Suppressor macrophage treated with lipopolysaccharide for 4 hours (primary cell): ENCODE measurements at places on chromosomes 1 and 21.

DNA sequence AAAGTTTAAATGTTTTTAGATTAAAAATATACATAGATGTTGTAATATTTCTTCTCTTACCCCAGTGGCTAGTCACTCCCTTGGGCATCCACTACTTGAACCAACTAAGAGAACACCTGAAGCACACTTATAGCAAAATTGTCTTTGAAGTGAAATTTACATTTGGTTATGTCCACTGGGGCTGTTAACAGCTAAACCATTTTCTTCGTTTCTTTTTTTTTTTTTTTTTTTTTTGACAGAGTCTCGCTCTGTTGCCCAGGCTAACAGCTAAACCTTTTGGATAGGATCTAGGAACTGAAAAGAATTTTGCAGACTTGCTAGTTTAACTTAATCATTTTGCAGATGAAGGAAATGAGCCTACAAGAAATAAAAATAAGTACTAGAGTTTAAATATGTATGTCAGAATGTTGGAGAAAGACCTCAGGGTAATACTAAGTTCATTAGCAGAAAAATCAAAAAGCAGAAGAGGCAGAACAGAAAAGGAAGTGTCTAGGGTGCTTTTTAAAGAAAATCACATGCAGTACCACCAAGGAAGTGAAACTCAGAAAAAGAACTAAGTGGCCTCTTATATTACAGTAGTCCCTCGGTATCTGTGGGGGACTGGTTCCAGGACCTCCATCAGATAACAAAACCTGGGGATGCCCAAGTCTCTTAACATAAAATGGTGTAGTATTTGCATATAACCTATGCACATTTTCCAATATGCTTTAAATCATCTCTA lies 11.8 kb downstream of the DRAM2 start:
- DNase-seq = peak; percentile 77

DNA sequence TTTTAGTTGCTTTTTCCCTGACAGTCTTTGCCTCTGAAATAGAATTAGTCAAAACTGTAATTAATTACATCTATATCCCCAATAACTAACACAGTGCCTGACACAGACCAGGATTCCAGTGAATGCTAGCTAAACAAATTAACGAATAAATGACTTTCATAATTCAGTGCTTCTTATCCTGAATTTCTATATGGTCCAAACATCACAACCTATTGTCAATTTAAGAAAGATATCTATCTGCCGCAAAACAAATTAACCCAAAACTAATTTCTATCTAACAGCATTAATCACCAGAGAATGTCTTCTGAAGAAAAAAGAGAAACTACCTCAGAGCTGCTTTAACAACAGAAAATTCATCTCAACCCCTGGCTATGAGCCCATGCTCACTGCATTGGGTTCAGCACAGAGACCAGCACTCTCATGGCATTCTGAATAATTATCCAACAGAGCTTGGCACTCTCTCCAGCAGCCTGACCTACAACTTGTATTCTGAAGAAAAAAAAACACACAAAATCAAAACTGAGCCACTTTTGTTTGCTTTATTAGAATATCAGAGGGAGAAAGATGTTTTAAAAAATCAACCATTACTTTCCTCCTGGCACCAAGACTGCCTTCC lies 547.3 kb upstream of the BEND5 start:
- DNase-seq = no peak

GRCh38 chr1:93779540-93780165 lies 98.0 kb upstream of the BCAR3 start:
- no peak for DNase-seq

- DNase-seq = peak; percentile 33
Measured at GRCh38 chr1:156128654-156129597, 14.4 kb downstream of the LMNA start.

GRCh38 chr1:52096216-52096615 lies 40.1 kb downstream of the BTF3L4 start:
- DNase-seq = peak; percentile 78

- DNase-seq = no peak
Measured at GRCh38 chr21:20591284-20591683, 406.9 kb upstream of the NCAM2 start.

GRCh38 chr1:93518516-93518915 lies 70.6 kb downstream of the FNBP1L start:
- DNase-seq = no peak

DNA sequence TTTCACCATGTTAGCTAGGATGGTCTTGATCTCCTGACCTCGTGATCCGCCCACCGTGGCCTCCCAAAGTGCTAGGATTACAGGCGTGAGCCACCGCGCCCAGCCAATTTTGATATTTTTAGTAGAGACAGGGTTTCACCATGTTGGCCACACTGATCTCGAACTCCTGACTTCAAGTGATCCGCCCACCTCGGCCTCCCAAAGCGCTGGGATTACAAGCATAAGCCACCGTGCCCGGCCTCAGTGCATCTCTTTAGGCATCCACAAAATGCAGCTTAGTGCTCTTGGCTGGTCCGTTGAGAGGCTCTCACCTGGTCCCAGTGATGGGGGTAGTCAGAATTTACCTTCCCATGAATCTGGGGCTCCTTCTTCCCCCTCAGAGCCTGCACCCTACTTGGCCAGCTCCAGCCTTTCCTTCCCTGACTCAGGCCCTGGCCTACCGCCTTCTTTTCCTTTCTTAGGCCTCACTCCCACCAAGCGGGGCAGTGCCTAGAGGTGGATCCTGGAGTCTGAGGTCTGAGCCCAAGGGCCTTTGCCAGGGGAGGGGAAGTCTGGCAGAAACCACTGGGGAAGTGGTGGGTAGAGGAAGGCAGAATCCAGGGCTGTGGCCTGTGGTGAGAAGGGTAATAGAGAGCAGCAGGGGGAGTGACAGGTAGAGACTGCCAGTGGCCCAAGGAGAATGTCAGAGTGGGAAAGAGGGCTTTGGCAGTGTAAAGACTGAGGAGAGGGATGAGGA lies 3.7 kb downstream of the LENEP start:
- no peak for DNase-seq

DNA sequence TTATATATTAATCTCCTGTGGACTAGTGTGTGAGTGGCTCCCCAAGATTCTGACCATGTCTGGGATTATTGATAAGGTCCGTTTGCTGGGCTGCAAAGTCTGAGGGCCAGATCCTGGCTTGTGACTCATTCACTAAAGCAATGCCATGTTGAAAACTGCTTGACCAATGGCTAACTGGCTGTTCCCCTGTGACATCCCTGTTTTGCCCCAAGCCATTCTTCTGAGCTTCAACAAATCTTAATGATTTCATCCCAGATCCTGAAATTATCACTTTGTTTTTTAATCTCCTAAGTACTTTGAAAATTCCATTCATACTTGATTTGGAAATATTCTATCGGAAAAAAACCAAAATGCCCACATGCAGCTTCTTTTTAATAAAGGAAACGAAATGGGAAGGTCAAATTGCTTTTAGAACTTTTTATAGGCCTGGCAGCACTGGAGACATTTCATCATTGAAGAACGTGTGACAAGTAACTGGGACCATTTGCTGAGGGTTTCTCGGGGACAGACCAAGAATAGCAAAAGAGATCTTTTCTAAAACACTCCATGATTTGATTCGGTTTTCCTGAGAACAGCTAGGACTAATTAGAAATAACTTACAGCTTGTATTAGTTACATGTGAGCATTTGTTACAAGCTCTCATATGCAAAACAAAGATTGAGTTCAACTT lies 121.3 kb downstream of the TGFB2 start:
- no peak for DNase-seq

- DNase-seq = no peak
Measured at GRCh38 chr1:109637446-109637845, 17.8 kb downstream of the AMPD2 start.

DNA sequence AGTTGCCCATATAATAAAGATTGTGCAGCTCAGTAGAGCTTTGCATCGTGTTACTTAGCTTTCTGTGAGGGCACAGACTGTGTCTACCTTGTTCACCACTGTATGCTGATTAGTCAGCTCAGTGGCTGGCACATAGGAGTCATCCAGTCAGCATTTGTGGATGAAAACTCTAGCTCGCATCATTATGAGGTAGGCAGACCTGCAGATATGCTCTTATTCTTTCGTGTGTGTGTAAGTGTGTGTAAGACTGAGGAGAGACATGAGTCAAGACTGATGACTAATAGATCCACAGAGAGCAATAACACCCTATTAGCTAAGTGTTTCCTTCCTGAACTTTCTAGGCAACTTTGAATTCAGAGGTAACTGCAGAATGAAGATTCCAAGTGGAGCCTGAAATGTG lies 17.1 kb downstream of the TTF2 start:
- DNase-seq = peak; percentile 54

DNA sequence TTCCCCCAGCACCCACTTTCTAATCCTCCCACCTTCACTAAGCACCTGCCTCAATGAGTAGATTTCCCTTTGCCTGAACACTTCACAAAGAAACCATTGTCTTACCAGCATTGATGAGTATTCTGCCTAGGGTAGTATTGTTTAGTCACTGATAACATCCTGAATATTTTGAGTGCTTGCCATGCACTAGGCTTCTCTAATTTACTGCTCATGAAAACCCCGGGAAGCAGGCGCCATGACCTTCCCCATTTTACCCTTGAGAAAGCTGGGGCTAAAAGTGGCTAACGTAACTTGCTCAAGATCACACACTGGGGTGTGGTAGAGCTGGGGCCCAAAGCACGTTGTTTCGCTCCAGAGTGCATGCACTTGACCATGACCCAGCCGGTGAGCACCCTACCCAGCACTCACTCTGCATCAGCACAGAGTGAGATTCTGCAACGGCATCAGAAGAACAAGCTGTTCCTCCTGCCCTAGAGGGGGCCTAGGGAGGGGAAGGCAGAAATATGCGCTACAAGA lies 10.6 kb upstream of the F3 start:
- DNase-seq = no peak

GRCh38 chr1:101507547-101507971 lies 270.7 kb downstream of the S1PR1 start:
- DNase-seq = peak; percentile 6

GRCh38 chr1:168321945-168322344 lies 41.3 kb downstream of the TBX19 start:
- no peak for DNase-seq

DNA sequence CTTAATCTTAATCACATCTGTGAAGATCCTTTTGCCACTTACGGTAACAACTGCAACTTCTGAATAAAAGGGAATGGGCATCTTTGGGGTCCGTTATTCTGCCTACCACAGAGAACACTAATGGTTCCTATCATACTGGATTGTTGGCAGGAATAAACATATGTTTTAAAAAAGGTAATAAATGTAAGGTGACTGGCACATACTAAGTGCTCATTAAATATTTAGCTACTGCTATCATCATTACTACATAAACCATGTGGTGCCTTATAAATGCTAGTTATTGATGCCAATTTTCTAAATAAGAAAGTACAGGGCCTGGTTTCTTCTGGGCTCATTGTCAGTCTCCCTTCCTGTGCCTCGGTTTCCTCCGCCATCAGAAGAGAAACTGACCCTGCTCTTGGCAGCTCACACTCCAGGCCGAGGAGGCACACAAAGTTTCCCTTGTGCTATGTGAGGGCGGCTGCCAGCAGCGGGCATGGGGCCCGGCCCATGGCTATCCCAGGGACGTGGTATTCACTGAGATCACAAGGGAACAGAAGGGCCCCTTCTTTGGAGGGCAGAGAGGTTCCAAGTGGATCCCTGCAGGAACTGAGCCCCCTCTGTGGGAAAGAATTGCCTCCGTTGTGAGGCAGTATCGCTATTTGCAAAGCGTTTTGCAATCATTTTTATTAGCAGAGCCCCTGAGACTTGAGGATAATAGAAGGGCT lies 26.2 kb downstream of the NAV1 start:
- no peak for DNase-seq

GRCh38 chr1:158813164-158813563 lies 18.0 kb upstream of the MNDA start:
- peak; percentile 54 for DNase-seq

DNA sequence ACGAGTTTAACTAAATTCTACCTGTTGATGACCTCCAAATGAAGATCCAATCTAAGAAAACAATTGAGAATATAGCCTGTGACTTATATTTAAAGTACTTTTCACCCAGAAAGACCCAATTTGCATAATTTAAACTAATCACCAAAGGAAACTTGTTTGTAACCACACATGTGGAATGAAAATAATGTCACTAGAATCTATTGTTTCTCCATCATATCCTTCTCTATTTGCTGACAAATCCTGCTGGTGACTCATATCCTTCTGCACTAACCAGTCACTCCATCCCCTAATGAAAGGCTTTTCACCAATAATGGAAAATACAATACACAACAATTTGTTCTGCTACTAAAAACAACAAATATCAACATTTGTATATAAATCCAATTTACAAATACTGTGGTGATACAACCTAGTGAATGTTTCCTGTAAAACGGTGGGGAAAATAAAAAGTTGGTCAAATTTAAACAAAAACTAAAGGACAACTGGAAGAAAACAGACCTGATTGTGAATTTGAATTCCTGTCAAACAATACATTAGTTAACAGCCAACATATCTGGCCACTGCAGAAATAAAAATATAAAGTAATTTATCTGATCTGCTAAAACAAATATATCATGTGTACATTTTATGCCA lies 6.5 kb downstream of the PTP4A2 start:
- peak; percentile 77 for DNase-seq

- DNase-seq = no peak
Measured at GRCh38 chr1:242873661-242874060, 349.2 kb upstream of the PLD5 start.

DNA sequence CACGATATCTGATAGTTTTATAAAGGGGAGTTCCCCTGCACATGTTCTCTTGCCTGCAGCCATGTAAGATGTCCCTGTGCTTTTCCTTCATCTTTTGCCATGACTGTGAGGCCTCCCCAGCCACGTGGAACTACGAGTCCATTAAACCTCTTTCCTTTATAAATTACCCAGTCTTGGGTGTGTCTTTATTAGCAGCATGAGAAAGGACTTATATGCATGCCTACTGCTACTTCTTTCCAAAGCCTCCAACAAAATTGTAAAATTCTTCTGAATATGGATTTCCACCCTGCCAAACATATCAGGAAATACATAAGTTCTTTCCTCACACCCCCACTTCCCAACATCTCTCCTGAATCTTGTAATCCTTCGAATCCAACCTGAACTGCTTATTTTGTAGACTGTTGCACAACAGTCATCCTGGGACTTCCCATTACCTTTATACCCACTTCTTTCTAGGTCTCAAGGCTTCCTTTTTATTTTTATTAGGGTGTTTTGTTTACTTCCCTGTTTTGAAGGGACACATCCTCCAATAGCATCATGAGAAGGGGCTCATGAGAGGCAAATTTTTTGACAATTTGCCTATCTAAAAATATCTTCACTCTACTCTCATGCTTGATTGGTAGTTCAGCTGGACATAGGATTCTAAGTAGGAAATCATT lies 67.5 kb upstream of the MUTYH start:
- peak; percentile 18 for DNase-seq

- DNase-seq = peak; percentile 80
Measured at GRCh38 chr1:205512059-205513045, 7.9 kb downstream of the CDK18 start.
